ENCODE measurements at places on chromosomes 6 and 20.

DNA sequence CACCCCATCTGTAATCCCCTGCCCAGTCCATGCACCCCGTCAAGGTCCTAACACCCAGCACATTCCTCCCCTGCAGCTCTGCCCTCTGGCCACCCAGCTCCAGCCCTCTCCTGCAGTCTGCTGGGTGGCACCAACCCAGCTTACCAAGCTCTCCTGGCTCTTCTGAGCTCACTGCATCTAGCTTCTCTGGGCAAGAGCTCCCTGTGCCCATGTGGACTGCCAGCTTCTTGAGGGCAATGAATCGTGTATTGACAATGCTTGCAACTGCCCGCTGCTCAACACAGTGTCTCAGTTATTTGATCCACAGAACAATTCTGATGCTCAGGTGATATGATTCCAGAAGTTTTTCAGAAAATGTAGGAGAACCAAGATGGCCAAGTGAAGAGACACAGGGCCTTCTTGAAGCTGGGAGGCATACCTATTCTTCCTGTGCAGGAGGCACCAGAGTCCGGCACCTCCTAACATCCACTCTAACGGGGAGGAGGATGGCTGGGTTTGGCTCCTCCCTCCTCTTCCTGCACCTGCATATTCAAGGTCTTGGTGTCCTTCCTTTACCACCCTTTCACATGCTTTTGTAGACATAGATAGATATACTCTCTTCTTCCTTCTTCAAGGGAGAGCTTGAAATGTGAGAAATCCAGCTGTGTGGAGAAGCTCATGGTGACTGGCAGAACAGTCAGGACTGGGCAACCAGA, 85.6 kb downstream of the TRERF1 start:
- DNase-seq: no peak

DNA sequence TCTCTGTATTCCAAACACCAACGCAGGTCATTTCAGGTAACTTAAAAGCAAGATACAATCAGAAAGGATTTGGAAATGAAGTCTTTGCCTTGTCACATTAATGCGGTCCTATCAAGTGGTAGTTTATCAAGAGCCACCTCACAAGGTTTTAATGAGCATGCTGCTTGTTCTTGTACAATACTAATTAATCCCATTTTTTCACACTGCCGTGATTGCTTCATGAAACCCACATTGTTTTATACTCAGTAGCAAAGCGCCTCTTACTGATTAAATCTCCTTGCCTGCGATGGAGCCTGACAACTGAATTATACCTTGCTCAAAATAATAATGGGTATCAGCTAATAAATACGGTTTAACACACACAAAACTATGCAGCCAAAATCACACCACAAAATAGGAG, 234.1 kb upstream of the TSHZ2 start:
- DNase-seq: no peak

DNA sequence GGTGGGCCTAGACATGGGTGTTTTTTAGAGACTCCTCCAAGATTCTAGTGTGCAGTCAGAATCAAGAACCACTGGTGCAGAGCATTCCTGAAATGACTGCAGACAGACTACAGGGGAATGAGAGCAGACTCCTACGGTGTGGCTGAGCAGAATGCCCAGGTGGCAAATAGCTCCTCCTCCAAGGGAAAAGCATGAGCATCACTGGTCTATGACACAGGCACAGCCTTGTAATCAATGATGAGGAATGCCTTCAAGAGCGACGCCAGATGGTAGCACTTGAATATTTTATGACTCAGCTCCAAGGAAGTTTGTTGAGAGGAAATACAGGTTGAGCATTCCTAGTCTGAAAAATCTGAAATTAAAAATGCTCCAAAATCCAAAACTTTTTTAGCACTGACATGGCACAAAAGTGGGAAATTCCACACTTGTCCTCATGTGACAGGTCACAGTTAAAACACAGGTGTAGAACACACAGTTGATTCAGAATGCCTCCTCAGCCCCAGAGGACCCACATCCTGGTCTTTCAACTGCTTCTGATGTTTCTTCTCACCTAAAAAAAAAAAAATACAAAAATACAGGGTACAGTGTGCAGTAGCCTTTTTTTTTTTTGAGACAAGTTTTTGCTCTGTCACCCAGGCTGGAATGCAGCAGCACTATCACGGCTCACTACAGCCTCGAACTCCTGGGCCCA, 10.6 kb upstream of the FAM8A1 start:
- DNase-seq: peak; percentile 61

GRCh38 chr6:130955755-130956154, 107.3 kb downstream of the EPB41L2 start:
- no peak for DNase-seq

DNA sequence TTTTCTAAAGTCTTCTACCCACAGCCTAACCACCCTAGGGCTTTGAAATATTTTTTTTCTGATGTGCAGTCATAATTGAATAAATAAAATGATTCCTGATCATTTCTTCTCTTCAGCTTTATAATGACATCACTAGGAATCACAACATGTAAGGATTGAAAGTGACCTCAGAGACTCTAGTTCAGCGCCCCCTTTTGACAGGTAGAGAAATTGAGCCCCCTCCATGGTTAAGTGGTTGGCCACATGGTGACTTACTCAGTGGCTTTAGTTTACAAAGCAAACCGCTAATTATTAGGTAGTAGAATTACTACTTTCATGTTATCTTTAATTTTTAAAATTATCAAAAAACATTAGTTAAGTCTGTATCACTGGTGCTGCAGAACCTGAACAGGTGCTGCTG, 13.3 kb upstream of the SLC2A12 start:
- no peak for DNase-seq

GRCh38 chr6:18412644-18413043, 25.5 kb downstream of the RNF144B start:
- no peak for DNase-seq

DNA sequence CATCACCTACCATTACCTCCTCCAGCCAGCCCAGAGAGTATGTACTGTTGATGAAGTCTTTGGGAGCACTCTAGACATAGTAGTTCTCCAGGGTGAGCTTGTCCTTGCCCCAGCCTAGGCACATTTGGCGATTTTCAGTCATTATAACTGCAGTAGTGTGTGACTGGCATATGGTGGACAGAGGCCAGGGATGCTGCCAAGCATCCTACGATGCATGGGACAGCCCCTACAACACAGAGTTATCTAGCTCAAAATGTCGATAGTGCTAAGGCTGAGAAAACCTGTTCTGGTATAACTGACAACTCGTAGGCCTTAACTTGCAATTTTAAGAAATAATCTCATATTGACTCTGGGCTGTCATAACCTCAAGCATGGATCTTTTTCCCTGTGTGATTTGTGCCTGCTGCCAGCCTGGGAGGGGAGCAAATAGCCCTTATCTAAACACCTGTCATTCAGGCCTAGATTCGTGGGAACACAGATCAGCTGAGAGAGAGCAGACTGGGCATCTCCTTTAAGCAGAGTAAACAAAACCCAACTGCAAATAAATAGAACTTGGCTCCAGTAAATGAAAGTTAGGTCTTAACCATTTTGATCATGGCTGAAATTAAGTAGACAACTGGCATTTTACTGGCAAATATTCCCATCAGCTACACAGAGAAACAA, 102.6 kb downstream of the SPTLC3 start:
- no peak for DNase-seq

DNA sequence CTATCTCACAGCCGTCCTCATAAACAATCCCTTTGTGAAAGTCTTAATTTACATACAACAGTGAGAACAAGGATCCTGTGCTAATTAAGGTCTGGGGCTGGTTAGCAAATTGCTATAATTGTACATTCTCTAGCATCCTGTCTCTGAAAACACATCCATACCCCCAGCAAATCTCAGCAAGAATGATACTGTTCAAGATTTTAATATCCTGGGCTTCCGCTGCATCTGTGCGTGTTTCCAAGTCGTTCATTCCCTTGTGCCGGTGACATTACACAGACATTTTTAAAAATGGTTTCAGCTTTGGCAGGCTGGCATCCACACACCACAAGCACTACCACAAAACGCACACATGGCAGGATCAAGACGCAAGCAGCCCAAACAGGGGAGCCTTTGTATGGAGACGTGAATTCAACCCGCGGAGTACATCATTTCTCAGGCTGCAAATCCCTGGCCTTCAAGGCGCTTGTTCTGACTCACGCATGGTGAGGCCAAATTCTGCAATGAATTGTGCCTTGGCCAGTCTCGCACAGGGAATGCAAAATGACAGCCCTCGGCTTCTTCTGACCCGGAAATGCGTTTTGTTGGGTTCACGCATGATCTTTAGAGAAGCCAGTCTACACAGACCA, 20.3 kb downstream of the ZMYND8 start:
- DNase-seq: no peak

- DNase-seq: no peak
These were observed 81.3 kb upstream of the SPTLC3 start for GRCh38 chr20:12927489-12927888.

DNA sequence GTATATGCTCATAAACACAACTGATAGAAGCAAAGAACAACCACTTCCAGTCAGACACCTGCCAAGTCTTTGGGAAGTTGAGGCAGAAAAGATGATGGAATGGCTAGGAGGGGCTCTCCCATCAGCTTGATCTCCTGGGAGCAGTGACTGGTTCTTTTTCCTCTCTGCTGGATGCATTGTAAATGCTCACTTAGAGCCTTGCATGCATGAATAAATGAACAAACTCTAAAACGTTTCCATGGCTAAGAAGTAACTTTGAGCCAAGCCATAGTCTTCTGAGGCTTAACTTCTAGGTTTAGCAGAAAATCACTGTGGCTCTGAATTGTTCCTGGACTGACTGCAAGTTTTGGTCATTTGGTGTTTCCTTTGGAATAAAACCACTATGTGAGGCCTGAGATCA, 166.4 kb upstream of the CITED2 start:
- DNase-seq: no peak

- no peak for DNase-seq
These were observed 458.6 kb downstream of the TENT5A start for GRCh38 chr6:81293896-81294295.

- no peak for DNase-seq
These were observed 54.9 kb upstream of the SASH1 start for GRCh38 chr6:148287623-148288333.

- peak; percentile 9 for DNase-seq
These were observed 6.0 kb upstream of the TRIM26 start for GRCh38 chr6:30219244-30219643.

- no peak for DNase-seq
These were observed 24.4 kb downstream of the ARG1 start for GRCh38 chr6:131597446-131597845.

DNA sequence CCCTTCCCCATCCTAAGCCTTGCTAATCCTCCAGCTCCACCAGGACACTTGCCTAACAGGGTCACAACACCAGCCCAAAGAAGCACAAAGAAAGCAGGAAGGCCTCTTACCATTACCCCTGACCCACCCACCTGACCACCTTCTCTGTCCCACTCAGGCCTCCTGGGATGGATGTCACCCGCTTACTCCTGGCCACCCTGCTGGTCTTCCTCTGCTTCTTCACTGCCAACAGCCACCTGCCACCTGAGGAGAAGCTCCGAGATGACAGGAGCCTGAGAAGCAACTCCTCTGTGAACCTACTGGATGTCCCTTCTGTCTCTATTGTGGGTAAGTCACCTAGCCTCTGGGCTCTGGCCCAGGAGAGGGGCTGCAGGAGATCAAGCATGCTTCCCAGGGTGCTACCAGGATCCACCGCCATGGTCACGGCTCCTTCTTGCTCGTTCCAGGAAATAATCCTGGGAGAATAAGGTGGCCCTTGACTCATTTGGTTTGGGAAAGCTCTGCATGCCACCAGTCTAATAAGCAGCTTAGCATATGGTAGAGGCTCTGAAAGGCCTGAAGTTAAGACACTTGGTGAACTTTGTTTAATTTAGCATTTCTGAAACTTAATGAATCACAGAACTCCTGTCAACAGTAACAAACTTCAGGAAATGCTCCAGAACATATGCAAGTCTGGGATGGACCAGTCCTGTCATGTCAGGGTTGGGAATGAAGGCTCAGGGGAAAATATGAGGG, 19.2 kb downstream of the ASIP start:
- DNase-seq: no peak

Measured in DMS 273 treated with DMSO at 0.1 percent for 48 hours (cell line).